Stimulated activated CD8-positive, alpha-beta memory T cell treated with anti-CD3 and anti-CD28 coated beads, Interleukin-7, amount 100 ng/mL, for 1 hour (primary cell): ENCODE measurements at places on chromosomes 2 and 18.

GRCh38 chr2:11752906-11753305 lies 6.5 kb downstream of the LPIN1 start:
- DNase-seq, result no peak

- DNase-seq, result peak; percentile 14
Measured at GRCh38 chr18:67217551-67218166, 298.9 kb downstream of the DSEL start.

DNA sequence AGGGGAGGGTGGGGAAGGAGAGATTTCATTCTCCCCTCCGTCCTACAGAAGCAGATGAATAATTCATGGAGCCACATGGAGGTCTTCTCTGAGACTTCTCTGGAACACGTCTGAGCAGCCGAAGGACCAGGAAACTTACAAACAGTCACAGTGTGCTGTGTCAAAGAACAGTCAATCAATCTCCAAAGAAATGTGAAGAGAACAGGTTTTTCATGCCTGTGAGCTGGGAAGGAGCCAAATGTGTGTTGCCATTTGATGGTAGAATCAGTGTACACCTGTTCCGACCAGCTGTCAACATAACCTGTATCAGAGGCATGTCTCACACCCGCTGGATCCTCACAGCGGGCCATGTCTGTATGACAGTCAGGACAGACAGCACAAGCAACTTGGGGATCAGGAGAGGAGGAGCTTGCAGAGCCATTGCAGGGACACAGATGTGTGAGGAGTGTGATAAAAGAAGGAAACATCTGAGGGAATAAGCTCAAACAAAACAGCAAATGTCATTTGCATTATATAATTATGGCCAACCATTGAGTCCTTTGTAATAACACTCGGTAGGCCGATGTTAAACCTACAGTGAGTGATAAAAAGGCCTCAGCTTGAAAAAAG lies 298.5 kb downstream of the EN1 start:
- no peak for DNase-seq

- no peak for DNase-seq
Measured at GRCh38 chr18:22370414-22370813, 47.3 kb downstream of the CTAGE1 start.

- no peak for DNase-seq
Measured at GRCh38 chr18:3689986-3690763, 240.2 kb downstream of the TGIF1 start.

DNA sequence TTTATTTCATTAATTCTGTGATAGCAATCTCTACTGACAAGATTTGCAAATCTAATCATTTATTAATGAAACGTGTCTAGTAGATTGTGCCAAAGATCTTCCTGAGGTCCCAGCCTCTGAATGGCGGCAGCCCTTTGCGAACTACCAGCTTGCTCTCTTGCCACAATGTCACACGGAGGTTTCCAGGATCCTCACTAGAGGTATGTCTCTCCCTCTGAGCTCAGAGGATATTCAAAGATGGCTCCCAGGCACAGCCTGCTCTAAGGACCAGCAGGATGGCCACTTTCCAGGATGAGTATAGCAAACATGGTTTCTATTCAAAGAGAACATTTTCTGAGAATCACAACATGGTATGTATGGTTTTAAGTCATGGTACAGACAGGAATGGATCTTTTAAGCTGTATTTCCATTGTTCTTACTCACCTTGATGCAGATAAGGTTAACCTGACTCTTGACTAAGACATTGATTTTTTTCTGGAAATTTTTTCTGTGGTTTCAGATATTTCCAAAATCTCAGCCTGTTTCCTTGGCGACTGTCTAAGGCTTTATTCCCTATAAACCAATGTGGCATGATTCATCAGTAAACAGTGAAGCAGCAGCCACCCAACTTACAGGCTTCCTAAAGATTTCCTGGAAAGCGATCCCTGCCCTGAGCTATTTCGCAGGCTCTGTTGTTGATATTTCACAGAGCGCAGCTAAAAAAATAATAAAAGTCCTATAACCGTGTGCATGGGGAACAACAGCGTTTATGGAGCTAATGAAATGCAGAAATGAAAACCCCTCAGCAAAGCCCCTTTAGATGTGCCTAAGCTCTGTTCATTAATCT lies 54.1 kb upstream of the KLF7 start:
- no peak for DNase-seq

GRCh38 chr2:240478346-240479110 lies 43.1 kb downstream of the GPC1 start:
- no peak for DNase-seq

GRCh38 chr2:218398437-218399390 lies 954 bp upstream of the CTDSP1 start:
- DNase-seq, result no peak

DNA sequence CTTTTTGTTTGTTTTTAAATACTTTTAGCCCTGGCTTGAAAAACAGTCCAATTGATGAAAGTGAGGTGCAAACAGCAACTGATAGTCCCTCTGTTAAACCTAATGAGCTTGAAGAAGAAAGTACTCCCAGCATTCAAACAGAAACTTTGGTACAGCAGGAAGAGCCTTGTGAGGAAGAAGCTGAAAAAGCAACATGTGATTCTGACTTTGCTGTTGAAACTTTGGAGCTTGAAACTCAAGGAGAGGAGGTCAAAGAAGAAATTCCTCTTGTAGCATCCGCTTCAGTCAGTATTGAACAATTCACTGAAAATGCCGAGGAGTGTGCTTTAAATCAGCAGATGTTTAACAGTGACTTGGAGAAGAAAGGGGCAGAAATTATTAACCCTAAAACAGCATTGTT lies 30.6 kb upstream of the DYSF start:
- DNase-seq, result no peak

DNA sequence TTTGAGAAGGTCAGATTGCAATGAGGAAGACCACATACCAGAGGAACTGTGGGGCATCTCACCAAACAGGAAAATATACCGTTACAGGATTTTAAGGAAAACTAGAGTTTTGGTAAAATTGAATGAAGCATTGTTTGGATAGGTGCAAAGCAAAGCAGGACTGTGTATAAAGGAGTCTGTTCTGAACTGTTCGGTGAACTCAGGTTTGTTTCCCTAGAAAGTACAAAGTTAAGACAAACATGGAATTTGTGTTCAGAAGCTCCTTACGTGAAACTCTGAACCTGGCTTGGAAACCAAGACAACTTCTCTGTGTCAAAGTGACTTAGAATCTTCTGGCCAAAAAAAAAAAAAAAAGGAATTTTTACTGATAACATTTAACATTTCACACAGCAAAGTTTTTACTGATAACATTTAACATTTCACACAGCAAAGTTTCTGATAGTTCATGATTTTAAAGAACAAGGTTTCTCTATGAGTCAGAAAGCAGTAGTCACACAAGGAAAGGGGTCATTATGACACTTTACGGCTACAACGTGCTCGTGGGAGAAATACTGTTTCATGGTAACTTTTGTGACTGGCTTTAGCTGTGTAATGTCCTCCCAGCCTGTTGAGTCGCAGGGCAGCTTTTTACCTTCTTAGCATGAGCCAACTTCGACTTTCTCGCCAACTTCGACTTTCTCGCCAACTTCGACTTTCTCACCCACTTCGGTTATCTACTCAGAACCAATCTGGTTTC lies 21.2 kb upstream of the TET3 start:
- no peak for DNase-seq

GRCh38 chr2:70420143-70420542 lies 118.3 kb upstream of the FAM136A start:
- no peak for DNase-seq

- no peak for DNase-seq
Measured at GRCh38 chr2:182064019-182064778, 78.5 kb downstream of the PPP1R1C start.

DNA sequence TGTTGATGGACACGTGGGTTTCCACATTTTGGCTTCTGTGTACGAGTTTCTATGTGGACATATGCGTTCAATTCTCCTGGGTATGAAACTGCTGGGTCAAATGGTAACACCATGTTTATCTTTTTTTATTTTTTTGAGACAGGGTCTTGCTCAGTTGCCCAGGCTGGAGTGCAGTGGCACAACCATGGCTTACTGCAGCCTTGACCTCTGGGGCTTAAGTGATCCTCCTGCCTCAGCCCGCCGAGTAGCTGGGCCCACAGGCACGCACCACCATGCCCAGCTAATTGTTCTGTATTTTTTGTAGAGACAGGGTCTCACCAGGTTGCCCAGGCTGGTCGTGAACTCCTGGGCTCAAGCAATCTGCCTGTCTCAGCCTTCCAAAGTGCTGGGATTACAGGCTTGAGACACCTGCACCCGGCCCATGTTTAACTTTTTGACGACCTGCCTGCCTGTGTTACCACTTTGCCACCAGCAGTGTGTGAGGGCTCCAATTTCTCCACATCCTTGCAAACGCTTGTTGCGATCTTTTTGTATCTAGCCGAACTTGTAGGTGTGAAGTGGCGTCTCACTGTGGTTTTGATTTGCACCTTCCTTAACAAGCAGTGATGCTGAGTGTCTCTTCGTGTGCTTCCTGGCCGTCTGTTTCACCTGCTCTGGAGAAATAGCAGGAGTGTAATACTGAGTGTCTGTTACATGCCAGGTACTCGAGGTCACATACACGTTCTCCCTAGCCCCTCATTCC lies 6.9 kb downstream of the HSBP1L1 start:
- no peak for DNase-seq

- no peak for DNase-seq
Measured at GRCh38 chr18:7677001-7677400, 109.9 kb downstream of the PTPRM start.

DNA sequence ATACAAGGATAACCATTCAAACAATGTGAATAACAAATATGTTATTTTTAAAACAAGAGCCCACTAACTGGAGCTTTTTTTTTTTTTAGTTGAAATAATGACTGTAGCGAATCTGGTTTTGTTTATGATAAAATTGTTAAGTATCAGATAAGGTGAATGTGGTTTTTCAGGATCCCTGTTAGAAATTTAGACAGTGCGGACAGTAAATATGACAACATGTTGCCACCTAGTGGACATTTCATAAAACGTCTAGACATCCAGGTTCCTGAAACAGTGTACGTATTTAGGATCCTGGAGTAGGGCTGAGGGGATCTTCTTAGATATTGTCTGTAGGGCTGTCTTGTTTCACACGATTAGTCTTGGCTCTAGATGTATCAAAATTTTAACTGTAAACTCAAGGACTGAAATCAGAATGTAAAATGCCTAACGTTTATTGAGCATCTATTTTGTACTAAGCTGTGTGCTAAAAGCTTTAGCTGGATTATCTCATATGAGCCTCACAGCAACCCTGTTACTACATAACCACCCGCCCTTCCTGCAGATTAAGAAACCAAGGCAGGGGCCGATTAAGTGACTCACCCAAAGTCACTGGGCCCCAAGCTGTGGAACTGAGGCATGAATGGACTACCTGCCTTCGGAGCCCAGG lies 23.9 kb upstream of the CCDC68 start:
- no peak for DNase-seq

DNA sequence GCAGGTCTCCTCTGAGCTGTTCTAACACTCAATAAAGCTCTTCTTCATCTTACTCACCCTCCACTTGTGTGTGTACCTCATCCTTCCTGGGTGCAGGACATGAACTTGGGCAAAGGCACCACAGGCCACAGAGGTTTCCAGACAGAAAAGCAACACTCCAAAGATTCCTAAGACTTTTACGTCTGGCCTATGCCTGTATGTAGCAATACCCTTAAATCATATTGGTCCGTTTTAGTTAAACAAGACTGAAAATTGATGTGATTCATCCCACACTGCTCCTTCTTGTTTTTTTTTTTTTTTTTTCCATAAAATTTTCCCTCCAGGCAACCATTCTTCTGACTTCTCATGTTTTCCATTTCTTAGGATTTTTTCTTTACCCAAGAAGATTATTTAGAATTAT lies 404.3 kb downstream of the PID1 start:
- no peak for DNase-seq

GRCh38 chr2:85951351-85952067 lies 62.7 kb upstream of the ST3GAL5 start:
- no peak for DNase-seq

- peak; percentile 29 for DNase-seq
Measured at GRCh38 chr18:49898421-49898820, 85.1 kb upstream of the ACAA2 start.

- DNase-seq, result no peak
Measured at GRCh38 chr2:44836174-44836573, 105.3 kb upstream of the SIX3 start.

GRCh38 chr18:3982541-3982940 lies 472.6 kb downstream of the DLGAP1 start:
- DNase-seq, result no peak

- DNase-seq, result no peak
Measured at GRCh38 chr18:75134611-75134975, 74.3 kb downstream of the PTGR3 start.

- no peak for DNase-seq
Measured at GRCh38 chr2:239075918-239076758, 228.3 kb downstream of the TWIST2 start.

DNA sequence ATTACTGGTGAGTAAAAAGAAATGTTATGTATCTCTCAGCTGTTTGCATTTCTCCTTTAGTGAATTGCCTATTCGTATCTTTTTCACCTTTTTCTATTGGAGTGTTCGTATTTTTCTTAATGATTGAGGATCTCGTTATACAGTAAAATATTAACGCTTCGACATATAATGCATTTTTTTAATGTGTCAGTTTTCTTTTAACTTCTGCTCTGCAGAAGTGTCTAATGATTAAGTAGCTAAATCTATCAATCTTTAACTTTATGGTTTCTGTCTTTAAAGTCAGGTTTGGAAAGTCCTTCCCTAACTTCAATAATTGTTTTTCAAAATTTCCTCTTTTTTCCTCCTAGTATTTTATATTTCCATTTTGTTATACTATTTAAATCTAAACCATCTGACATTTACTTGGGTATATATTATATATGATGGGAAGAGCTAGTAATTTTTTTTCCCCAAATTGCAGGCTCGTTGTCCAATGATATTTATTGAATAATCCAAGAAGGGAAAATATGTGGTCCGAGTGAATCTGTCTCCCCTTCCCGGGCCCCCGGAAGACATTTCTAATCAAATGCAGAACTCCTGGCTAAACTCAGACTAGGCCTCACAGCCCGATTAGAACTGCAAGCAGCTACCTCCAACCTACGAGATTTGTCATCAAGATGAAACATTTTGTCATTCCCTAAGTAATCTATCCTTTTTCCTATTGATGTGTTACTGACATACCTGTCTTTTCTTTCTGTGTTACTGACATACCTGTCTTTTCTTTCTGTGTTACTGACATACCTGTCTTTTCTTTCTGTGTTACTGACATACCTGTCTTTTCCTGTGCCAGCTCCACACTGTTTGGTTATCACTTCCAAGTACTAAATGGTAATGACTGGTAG lies 17.2 kb downstream of the PCBP1 start:
- DNase-seq, result no peak
